ENCODE measurements at places on chromosomes 4 and X.

DNA sequence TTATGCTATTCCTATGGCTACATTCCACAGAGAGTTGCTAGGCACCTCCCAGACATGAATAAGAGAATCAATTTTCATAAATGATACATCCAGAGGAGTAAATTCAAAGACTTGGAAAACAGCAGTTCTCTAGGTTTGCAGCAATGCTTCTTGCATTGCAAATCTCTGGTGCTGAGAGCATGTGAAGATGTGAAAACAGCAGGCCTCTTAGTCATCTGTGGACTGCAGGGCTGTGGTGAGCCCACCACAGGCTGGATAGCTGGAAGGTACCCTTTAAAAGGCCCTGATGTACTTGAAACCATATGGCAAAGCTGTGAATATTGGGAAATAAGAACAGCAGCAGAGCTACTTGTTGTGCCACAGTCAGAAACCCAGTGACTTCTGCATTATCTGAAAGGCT, 2135.9 kb downstream of the ARAP2 start:
- no peak for DNase-seq

DNA sequence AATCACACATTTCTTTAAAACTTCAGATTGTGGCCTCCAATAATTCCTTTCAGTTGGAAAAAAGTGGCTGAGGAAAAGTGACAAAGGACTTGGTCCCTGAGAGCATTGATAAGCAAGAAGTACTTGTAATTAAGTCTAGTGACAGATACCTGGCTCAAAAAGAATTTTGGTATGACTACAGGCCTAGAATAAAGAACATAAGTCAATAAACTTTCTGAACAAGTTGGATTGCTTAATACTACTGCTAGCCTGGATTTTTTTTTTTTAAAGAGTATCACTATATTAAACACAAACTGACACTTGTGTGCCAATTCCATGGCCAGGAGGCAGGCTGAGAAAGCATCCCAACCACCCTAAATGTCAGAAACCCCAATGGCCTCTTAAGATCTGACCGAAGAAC, 49.3 kb upstream of the PDGFC start:
- no peak for DNase-seq

- no peak for DNase-seq
These were observed 215.7 kb upstream of the NEIL3 start for GRCh38 chr4:177093964-177094363.

GRCh38 chrX:136275553-136275952, 24.4 kb upstream of the MAP7D3 start:
- no peak for DNase-seq

DNA sequence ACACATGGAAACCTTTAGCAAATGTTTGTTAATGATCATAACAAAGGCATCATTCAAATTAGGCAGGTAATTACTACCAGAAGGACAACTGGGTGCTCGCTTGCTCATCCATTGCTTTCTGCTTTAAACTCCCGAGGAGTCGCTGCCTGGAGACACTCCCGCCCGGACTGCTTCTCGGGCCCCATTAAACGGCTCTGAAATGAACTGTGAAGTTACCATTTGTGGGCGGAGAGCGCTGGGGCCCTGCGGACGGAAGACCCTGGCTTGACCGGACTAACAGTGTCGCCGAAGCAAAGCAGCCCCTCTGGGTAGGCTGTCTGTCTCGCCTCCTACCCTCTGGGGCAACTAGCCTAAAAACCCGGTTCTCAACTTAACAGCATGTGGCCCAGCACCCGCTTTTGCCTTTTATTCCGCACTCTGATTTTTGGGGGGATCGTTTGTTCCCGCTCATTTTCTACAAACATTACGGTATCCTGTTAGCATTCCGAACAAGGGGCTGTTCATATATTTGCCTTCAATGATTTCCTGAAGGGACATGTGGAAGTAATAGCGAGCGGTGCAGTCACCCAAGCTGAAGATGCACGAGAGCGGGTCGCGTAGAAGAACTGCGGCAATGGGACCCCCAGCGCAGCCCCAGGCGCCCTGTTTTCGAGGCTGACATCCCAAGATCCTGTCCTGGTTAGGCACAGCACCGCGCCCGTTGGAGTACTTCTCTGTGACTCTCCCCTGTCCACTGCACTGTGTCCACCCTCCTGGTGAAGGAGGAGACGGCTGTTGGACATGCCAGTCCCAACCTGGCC, 1.6 kb upstream of the PDGFRA start:
- DNase-seq = no peak

- no peak for DNase-seq
These were observed 23.7 kb downstream of the ELF4 start for GRCh38 chrX:130086447-130087206.

- no peak for DNase-seq
These were observed 103.8 kb upstream of the HPF1 start for GRCh38 chr4:169861593-169861992.
